ENCODE measurements at places on chromosomes 11 and 22. TPM values are rescaled to one million over a fixed set of nuclear protein-coding genes. Genes with fewer than 3 reads are reported as not detected.

DNA sequence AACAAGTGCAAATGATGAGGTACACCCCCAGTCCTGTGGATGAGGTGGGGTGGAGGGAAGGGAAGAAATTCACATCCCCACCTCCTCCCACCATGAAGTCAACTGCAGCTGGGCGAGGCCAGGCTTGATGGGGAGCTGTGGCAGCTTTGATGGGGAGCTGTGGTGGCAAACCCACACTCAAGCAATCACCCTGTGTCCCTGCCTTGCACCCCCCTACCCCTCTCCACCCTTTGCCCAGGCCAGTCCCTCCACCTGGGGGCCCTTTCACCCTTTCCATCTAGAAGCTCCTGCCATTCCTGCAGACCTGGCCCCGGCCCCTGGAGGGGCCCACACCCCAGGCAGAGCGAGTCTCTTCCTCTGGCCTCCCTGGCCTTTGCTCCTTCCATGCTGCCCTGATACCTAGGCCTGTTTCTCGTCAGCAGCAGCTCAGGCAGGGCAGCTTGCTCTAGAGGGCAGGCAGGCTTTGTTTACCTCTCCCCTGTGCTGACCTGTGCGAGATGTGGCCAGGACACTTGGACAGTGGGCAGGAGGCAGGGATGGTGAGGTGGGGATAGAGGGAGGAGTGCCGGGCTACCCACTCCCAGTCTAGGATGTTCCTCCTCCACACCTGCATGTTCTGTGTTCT lies 4.5 kb upstream of the FGF3 start:
- H3K27ac ChIP-seq = no peak overlapping the region
- H3K36me3 ChIP-seq = no peaks in the 10 kb centered on the region
- DNase-seq = no peak
- peaks cover 21% of the 10 kb centered on the region for H3K27me3 ChIP-seq
- no peaks in the 10 kb centered on the region for H3K4me1 ChIP-seq
- no peak overlapping the region for H3K4me3 ChIP-seq

GRCh38 chr22:37220543-37220981 lies 8.3 kb upstream of the SSTR3 start:
- H3K36me3 ChIP-seq = peaks cover 14% of the 10 kb centered on the region
- no peak overlapping the region for H3K27ac ChIP-seq
- no peaks in the 10 kb centered on the region for H3K4me1 ChIP-seq

GRCh38 chr11:126390272-126390867 lies 34.9 kb downstream of the ST3GAL4 start:
- no peak for DNase-seq
- H3K4me1 ChIP-seq = peaks cover 45% of the 10 kb centered on the region
- no peaks in the 10 kb centered on the region for H3K36me3 ChIP-seq
- no peak overlapping the region for H3K27ac ChIP-seq
- H3K27me3 ChIP-seq = no peaks in the 10 kb centered on the region
- no peak overlapping the region for H3K4me3 ChIP-seq

DNA sequence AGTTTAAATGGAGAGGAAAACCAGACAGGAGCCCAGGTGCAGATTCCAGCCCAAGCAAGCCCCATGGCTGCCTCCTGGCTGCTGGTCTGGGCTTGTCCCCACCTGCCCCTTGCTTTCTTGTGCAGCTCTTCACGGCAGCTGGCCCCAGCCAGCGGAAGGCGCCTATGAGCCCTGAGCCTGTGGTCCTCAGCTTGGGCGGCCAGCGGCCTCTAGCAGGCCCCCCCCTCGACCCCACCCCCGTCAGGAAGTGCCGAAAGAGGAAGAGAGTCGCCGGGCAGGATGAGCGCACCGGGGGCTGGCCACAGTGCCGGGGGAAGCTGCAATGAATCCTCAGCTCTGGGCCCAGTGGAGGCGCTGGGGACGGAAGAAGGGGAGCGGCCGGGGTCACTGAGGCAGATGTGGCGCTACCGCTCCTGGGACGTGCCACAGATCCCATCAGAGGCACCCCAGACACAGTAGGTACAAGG lies 2.1 kb upstream of the DGKZ start:
- H3K4me1 ChIP-seq = peaks cover 67% of the 10 kb centered on the region
- H3K4me3 ChIP-seq = peak overlapping the region; percentile 25
- no peaks in the 10 kb centered on the region for H3K27me3 ChIP-seq

DNA sequence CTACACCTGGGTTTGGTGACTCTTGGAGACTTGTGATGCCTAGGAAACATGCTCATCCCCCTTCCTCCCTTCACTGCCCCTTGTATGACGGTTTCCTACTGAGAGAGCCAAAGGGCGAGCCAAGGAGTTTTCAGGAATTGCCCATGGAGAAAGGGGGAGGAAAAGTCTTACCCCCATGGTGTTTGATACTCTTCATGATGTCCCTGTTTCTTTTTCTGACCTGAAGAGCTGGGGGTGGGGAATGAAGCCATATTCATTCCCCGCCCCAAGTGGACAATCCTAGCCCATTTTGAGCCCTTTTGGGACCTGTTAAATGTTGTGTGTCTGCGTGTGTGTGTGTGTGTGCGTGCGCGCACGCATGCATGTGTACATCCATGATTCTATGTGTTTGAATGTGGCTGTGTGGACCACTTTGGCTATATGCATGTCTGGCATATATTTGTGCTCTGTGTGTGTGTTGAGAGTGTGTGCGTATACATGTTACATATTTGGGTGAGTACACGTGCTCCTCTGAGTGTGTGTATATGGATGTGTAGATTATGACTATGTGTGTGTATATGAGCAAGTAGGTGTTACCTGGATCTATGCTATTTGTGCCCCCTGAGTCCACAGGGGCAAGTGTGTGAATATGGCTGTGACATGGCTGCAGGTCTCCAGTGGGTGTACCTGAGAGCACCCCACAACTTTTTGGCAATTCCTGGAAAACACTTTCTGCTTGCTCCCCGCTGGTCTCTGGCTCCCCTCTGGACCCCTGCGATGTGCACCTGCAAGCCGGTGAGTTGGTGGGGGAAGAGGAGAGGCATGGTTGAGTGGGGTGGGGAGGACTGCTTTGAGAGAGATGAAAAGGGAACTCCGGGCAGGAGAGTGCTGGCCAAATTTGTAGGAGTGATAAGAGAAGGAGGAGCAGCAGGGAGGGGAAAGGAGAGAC lies 24.6 kb downstream of the OTOG start:
- no peak overlapping the region for H3K27ac ChIP-seq
- H3K27me3 ChIP-seq = no peaks in the 10 kb centered on the region
- H3K4me3 ChIP-seq = no peak overlapping the region
- no peaks in the 10 kb centered on the region for H3K4me1 ChIP-seq
- no peak for DNase-seq

DNA sequence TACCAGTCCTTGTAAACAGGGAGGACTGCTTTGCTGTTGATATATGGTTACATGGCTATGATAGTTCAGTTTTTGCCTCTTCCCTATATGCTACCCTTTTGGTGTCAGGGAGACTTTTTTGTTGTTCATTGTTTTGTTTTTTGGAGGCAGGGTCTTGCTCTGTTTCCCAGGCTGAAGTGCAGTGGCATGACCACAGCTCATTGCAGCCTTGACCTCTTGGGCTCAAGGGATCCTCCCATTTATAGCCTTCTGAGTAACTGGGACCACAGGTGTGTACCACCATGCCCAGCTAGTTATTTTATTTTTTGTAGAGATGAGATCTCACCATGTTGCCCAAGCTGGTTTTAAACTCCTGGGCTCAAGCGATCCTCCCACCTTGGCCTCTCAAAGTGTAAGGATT lies 38.6 kb upstream of the SPTBN2 start:
- no peak for DNase-seq
- no peak overlapping the region for H3K4me3 ChIP-seq
- H3K36me3 ChIP-seq = no peaks in the 10 kb centered on the region
- H3K27me3 ChIP-seq = no peaks in the 10 kb centered on the region

DNA sequence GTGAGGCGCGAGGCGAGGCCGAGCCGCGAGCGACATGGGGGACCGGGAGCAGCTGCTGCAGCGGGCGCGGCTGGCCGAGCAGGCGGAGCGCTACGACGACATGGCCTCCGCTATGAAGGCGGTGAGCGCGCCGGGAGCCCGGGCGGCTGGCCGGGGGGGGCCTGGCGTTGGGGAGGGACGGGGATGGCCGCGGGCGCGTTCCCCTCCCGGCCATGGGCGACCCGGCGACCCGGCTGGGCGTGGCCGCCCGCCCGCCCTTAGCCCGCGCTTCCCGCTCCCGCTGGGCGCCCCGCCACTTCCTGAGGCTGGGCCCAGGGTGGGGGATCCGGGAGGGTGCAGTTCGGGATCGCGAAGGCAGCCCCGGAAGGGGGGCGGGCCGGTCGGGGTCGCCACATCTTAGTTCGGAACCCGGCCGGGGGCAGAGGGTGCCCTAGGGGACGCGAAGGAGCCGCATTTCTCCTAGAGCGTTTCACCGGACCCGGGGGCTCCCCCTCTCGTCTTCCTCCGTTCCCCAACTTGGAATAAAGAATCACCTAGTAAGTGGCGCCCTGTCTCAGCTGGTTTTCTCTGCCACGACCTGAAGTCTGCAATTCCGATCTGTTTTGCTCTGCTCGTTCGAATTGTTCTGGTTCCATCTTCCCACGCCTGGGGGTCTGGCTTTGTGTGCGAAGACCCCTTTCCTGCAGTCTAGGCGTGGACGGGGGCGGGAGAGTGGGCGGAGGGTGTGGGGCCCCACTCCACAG lies 536 bp downstream of the YWHAH start:
- H3K27me3 ChIP-seq = no peaks in the 10 kb centered on the region
- peaks cover 8% of the 10 kb centered on the region for H3K4me1 ChIP-seq
- peak overlapping the region; percentile 100 for H3K27ac ChIP-seq
- H3K36me3 ChIP-seq = peaks cover 6% of the 10 kb centered on the region

- H3K4me3 ChIP-seq = no peak overlapping the region
- H3K27me3 ChIP-seq = no peaks in the 10 kb centered on the region
- peak overlapping the region; percentile 38 for H3K27ac ChIP-seq
- H3K36me3 ChIP-seq = no peaks in the 10 kb centered on the region
Measured at GRCh38 chr11:79244241-79244772, 196.5 kb downstream of the TENM4 start.

DNA sequence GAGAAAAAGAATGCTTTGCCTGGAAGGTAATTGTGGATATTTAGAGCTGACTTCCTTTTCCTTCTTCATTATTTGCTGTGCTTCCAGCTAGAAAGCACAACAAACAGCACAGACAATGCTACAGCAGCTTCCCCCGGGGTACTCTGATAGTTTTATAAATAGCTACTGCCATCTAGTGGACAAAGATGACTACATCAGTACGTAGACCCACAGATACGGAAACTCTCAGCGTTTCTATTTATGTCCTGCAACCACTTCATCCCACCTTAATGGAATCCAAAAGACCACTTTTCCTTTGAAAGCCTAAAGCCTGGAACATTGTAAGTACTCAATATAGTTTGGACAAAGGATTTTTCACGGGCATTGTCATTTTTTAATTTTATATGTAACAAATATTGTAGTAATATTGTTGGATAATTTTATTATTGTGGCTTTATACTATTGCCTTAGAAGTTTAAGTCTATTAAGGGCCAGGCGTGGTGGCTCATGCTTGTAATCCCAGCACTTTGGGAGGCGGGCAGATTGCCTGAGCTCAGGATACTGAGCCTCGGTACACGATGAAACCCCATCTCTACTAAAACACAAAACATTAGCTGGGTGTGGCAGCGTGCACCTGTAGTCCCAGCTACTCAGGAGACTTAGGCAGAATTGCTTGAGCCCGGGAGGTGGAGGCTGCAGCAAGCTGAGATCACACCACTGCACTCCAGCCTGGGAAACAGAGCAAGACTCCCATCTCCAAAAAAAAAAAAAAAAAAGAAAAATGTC lies 7.5 kb downstream of the HSPA8 start:
- H3K4me3 ChIP-seq = no peak overlapping the region
- H3K36me3 ChIP-seq = peaks cover 43% of the 10 kb centered on the region
- no peak overlapping the region for H3K27ac ChIP-seq
- peaks cover 54% of the 10 kb centered on the region for H3K4me1 ChIP-seq
- no peaks in the 10 kb centered on the region for H3K27me3 ChIP-seq

- no peaks in the 10 kb centered on the region for H3K27me3 ChIP-seq
- DNase-seq = peak; percentile 87
- H3K27ac ChIP-seq = peak overlapping the region; percentile 94
- H3K4me3 ChIP-seq = no peak overlapping the region
- H3K36me3 ChIP-seq = no peaks in the 10 kb centered on the region
- H3K4me1 ChIP-seq = peaks cover 40% of the 10 kb centered on the region
Measured at GRCh38 chr11:69497221-69497787, 15.8 kb downstream of the LINC01488 start.

The CRYBB2 gene
- total RNA-seq = not detected

The HEPHL1 gene
- total RNA-seq = not detected

The MMP27 gene
- not detected for total RNA-seq

The GSTT2B gene
- total RNA-seq = 7.0 TPM
